ENCODE measurements at places on chromosomes 16 and 17. TPM values are rescaled to one million over a fixed set of nuclear protein-coding genes. Genes with fewer than 3 reads are reported as not detected.

The CDH5 gene
- total RNA-seq, result 21.1 TPM

The TEKT3 gene
- not detected for total RNA-seq

The ITGB3 gene
- 197 TPM for total RNA-seq

The LRRC37A gene
- 3.4 TPM for total RNA-seq

The CA5A gene
- total RNA-seq, result not detected

The MYH1 gene
- total RNA-seq, result not detected

The LYZL6 gene
- not detected for total RNA-seq

The SCGB1C2 gene
- total RNA-seq, result not detected

DNA sequence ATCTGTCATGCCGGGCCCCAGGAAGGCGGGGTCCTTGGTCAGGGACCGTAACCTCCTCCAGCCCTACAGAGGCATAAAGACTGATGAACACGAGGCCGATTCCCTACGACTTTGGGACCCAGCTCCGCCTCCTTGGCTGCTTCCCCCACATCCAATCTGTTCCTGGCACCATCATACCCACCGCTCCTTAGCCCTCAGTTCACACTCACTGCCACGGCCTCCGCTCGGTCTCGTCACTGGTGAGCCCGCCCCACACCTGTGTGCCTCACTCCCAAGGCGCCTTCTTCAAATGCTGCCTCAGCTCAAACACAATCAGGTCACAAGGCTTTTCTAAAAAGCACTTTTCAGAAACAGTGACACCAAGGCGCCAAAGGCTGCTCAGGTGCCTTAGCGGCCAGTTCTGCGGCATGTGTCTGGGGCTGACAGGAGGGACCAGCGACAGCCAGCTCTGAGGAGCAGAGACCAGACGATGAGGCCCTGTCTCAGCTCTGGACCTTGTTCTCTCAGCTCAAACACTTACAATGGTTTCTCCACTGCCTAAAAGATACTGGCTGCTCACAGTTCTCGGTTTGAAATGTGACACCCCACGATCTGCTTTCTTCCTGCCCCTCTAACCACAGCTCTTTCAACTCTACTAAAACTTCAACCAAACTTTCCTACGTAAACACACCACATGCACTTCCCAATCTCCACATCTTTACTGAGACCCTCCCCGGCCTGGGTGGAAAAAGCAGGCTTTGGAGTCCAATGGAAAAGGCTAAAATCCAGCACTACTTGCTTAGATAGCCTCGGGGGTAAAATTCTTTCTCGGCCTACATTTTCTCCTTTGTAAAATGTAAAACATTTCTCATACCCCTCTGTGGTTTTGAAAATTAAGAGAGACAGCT, 33.2 kb downstream of the CYB5D2 start:
- H3K4me3 ChIP-seq, result no peak overlapping the region
- DNase-seq, result no peak
- H3K27ac ChIP-seq, result no peak overlapping the region
- no peaks in the 10 kb centered on the region for H3K27me3 ChIP-seq
- no peaks in the 10 kb centered on the region for H3K4me1 ChIP-seq

DNA sequence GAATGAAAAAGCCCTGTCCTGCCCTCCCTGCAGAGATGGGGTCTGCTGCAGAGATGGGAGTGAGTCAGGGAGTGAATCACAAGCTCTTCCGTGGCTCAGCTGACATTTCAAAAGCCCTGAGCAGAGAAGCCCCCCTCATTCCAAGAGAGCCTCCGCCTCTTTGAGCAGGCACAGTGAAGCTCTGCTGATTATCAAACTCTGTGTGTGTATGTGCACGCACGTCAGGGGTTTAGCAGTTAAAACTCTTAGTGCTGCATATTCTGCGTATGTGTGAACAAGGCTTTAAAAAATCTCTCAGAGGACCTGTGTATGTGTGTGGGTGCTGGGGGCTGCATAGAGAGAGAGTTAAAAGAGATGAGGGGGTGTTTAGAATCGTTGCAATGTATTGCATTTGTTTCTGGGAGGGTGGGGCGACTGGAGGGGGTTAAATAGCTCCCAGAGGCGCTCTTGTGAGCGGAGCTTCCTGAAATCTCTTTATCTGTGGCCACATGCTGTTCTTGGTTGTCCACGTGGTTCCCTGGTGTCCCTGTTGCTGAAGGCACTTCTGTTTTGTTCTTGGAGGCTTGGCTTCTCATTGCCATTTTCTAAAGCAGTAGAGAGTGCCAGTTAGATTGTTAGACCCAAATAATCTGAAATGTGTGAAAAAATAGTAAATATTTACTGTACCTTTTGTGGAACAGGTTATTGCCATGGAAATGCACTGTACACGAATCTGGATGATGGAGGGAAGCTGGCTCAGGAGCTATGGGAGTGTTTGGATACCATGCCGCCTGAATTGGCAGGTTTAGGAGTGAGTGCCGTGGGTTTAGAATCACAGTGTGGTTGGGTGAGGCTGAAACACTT, 116.6 kb downstream of the PRKCB start:
- DNase-seq, result no peak
- H3K27me3 ChIP-seq, result no peaks in the 10 kb centered on the region
- no peak overlapping the region for H3K27ac ChIP-seq
- no peaks in the 10 kb centered on the region for H3K4me1 ChIP-seq
- peak overlapping the region; percentile 16 for H3K4me3 ChIP-seq

DNA sequence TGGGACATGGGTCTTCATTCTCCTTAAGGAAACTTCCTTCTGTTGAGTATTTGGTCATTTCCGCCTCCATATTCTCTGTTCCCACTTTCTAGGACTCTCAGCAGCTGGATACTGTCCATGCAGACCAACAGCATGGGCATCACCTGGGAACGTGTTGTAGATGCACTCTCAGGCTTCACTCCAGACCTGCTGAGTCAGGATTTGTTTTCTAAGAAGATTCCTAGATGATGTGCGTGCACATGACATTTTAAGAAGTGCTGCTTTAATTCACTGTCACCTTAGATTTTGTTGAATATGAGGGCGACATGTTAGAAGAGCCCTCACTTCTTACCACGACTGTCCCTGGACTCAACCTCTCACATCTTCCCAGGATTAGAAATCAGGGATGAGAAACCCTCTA, 10.0 kb upstream of the SDK2 start:
- H3K4me3 ChIP-seq, result no peak overlapping the region
- H3K27me3 ChIP-seq, result no peaks in the 10 kb centered on the region
- H3K36me3 ChIP-seq, result no peaks in the 10 kb centered on the region
- no peak overlapping the region for H3K27ac ChIP-seq

GRCh38 chr16:88527937-88528743, 42.1 kb upstream of the ZC3H18 start:
- H3K4me1 ChIP-seq, result no peaks in the 10 kb centered on the region
- H3K27ac ChIP-seq, result no peak overlapping the region
- H3K27me3 ChIP-seq, result no peaks in the 10 kb centered on the region
- no peaks in the 10 kb centered on the region for H3K36me3 ChIP-seq
- H3K4me3 ChIP-seq, result no peak overlapping the region

GRCh38 chr16:69885722-69886121, 65.4 kb upstream of the CLEC18A start:
- no peak overlapping the region for H3K27ac ChIP-seq
- H3K27me3 ChIP-seq, result no peaks in the 10 kb centered on the region
